ENCODE measurements at places on chromosomes 5 and 9.

- DNase-seq = no peak
These were observed 126.9 kb upstream of the MAP3K1 start for GRCh38 chr5:56688402-56688801.

DNA sequence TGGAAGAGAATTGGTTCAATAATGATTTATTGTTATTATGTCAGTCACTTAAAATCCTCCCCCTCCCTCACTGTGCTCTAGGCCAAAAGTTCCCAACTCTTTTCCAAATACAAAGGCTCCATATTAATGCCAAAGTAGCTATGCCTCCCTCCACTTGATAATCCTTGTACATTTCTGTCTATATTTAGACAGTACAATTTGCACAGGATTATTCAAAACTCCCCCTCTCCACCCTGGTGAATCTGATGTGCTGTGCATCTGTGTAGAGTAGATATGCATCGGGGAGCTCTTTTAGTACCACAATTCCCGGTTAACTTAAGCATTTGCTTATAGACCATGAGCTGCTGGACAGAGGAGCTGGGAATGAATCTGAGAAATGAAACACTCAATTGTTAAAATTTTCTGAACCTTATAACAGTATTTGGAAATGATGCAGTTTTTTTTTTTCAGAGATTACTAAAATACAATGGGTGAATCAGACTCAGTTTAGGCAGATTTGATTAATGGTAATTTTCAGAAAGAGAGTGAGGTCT is 27.6 kb downstream of the GLRA1 start:
- no peak for DNase-seq

DNA sequence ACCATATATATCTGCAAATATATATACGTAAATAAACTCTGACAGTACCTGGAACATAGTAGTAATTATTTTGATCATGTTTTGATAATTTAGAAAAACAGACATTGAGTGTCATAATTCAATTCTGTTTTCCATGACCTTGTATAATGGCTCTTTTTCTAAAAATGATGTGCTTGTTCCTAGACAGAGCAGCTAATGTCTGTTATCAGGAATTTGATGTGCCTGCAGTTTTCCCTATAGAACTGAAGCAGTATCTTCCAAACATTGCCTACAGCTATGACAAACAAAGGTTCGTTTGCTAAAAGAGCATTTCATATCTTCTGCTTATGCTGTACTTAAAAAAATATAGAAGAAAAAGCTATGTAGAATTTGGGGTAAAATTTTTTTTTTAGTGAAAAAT is 5.3 kb downstream of the SETD9 start:
- no peak for DNase-seq

GRCh38 chr5:83562791-83563557 is 91.4 kb downstream of the VCAN start:
- DNase-seq = no peak

- DNase-seq = no peak
These were observed 158.3 kb downstream of the FAM174A start for GRCh38 chr5:100693481-100693880.

GRCh38 chr5:81420039-81420667 is 26.2 kb upstream of the ACOT12 start:
- DNase-seq = no peak

- no peak for DNase-seq
These were observed 102.2 kb downstream of the HACD4 start for GRCh38 chr9:20929276-20929675.

DNA sequence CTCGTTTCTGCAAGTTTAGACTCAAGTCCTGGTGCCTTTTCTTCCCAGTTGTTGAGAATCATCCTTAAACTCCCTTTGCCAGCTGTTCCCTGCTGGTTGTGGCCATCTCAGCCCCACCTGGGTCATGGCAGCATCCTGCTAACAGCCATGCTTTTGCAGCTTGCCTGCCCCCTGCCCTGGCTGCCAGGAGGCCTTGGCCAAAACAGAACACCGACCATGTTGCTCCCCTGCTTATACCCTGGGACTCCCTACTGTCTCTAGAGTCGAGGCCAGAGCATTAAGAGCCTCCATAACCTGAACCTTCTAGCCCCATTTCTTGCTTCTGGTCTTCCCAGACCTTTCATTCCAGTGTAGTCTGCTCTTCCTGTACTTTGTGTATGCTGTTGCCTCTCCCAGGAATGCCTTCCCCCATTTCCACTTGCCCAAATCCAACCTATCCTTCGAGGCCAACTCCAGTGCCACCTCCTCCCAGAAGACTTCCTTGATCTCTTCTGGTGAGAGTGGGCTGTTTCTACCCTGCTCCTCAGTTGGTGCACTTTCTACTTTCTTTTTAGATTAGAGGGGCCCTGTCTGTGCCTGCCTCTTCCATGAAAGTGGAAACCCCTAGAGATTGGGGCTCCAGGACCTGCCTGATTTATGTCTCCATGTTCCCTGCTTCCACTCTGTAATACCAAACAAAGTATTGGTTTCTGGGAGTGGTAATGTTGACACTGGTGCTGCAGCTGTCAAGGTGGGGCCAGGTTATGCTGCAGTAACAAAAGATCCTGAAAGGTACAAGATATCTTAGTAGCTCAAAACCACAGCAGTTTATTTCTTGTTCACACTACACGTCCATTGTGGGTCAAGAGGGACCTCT is 88.2 kb downstream of the AMBP start:
- no peak for DNase-seq

DNA sequence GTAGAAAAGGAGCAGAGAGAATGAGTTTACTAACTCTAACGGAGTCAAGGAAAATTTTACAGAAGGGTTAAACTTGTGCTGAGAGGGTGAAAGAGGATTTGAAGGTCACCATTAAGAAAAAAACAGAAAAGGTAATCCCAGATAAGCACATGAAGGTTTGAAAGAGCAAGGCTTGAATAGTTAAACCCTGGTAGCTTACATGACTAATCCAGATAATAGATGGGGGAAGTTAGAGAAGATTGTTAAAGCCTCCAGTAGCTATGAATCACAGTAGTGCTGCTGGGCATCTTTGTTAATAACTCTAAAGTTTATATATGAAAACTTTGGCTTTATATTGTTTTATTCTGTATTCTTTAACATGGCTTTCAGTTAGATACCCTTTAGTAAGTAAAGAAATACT is 354.5 kb upstream of the FTMT start:
- DNase-seq = no peak

DNA sequence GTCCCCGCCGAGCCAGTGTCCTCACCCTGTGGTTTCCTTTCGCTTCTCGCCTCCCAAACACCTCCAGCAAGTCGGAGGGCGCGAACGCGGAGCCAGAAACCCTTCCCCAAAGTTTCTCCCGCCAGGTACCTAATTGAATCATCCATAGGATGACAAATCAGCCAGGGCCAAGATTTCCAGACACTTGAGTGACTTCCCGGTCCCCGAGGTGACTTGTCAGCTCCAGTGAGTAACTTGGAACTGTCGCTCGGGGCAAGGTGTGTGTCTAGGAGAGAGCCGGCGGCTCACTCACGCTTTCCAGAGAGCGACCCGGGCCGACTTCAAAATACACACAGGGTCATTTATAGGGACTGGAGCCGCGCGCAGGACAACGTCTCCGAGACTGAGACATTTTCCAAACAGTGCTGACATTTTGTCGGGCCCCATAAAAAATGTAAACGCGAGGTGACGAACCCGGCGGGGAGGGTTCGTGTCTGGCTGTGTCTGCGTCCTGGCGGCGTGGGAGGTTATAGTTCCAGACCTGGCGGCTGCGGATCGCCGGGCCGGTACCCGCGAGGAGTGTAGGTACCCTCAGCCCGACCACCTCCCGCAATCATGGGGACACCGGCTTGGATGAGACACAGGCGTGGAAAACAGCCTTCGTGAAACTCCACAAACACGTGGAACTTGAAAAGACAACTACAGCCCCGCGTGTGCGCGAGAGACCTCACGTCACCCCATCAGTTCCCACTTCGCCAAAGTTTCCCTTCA is 1.4 kb downstream of the GLIS3 start:
- DNase-seq = peak; percentile 28

- DNase-seq = no peak
These were observed 104.3 kb upstream of the FSTL4 start for GRCh38 chr5:133716532-133717183.

- no peak for DNase-seq
These were observed 286.9 kb upstream of the CD180 start for GRCh38 chr5:67483453-67484030.

DNA sequence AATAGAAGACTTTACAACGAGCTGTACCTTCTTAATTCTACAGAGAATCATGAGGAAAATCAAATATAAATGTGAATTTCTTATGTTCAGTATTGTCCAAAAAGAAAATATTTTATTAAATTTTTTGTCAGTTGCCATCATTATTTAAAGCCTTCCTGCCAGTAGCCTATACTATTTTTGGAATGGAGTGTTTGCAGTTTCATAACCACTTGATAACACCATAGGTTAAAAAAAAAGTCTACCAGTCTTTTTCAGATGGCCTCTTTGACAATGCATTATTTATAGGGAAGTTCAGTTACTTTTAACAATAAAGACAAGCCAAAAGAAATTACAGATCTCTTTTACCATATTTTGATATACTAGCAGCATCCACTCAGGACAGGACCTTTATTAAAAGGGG is 80.3 kb upstream of the CCDC152 start:
- no peak for DNase-seq

- DNase-seq = no peak
These were observed 35.4 kb downstream of the LHX3 start for GRCh38 chr9:136169495-136169894.

DNA sequence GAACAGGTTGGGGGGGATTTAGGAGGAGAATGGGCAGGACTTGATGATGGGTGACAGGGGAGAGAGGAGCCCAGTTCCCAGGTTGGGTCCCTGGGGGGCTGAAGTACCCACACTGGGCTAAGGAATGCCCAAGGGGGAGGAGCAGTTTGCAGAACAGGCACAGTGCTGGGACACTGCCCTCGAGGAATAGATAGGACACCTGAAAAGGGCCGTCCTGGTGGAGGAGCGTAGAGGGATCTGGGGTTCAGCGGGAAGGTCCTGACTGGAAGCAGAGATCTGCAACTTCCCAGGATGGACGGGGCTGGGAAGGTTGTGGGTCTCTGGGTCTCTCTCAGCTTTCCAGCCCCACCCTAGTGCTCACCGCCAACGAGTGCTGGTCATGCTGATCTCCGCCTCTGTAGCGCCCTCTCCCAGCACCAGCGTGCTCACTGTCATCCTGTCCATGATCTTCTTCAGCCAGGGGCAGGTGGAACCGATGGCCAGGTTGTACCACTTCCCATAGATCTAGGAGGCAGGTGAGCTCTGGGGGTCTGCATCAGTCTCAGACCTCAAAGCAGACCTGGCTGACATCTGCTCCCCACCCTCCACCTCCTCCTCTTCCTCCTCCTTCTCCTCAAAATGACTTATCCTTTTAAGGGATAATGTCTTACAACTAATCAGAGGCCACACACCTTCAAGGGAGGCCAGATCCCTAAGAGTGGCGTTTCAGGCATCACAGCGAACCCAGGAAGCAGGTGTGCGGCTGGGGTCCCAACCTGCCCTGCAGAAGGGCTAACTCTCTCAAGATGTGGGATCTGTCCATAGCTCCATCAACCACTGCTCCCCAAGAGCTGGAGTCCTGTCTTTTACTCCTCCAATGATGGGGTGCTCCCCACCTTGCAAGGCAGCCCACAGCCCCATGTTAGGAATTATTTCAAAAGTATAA is 1.6 kb downstream of the AMBP start:
- DNase-seq = no peak

GRCh38 chr9:134595014-134595413 is 46.6 kb upstream of the COL5A1 start:
- DNase-seq = no peak

DNA sequence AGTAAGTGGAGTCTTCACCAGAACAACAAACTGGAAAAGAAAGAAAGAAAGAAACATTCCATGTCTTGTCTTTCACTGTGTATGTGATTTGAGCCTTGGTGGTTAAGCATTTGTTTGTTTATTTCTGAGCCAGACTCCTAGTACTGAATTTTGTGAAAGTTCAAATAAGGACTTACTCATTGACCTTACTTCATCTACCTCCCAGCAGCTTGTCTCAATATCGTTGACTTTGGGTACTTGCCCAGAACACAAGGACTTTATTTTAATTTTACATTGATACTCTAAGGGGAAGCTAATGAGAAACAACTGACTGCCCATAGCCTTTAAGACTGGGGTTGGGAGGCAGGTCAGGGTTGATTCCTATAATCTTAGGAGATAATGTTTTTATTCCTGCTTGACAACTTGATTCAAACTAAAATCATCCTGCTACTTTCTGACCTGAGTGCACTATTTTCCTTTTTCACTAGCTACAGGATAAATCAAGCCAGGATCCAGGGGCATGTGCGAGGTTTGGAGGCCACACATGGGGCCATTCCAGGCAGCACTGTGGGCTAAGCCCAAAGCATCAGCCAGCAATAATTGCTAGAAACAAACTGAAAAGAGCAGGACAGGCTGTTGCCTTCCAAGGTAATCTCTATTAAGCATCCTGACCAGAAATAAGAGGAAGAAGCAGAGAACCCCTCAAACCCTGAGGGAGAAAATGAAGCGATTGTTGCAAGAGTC is 138.9 kb upstream of the RUSC2 start:
- no peak for DNase-seq

DNA sequence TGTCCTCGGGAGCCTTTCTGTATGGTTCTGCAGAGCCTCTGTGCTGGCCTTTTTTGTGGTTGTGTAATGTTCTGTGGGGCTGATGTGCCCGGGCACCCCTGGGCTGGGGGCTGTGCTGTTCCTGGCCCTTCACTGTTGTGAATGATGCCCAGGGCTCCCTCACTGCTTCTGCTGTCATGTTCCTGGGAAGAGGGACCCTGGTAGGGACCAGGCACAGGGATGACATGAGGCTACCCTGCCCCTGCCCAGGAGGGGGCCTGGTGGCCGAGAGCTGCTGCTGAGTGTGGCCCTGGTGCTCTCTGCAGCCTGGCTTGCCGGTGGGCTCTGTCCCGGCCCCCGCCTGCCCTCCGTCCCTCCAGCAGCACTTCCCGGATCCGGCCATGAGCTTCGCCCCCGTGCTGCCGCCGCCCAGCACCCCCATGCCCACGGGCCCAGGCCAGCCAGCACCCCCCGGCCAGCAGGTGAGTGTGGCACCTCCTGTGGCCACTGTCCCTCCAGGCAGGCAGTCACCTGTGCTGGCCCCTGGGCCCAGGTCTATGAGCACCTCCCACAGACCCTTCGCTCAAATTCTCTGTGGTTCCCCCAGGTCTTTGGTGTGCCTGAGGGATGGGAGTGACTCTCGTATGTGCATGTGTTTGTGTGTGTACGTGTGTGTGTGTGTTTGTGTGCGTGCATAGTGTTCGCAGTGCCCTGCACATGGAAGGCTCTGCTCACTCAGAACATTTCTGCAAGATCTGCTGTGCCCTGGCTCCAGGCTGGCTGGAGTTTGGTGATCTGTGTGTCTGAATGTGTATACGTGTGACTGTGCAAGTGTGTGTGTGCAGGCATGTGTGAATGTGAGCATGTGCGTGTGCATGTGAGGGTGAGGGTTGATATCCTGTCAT is 72.3 kb downstream of the WNK2 start:
- no peak for DNase-seq

All from activated T-cell treated with anti-CD3 and anti-CD28 coated beads for 24 hours (primary cell).